ENCODE measurements at places on chromosomes 16 and 17. TPM values are rescaled to one million over a fixed set of nuclear protein-coding genes. Genes with fewer than 3 reads are reported as not detected.

UBE2I gene
- total RNA-seq, result 75.8 TPM

ELAC2 gene
- total RNA-seq, result 42.9 TPM

- H3K4me3 ChIP-seq, result no peak overlapping the region
- no peaks in the 10 kb centered on the region for H3K4me1 ChIP-seq
- DNase-seq, result no peak
- no peaks in the 10 kb centered on the region for H3K36me3 ChIP-seq
Measured at GRCh38 chr17:31015639-31016038, 44.8 kb downstream of the RNF135 start.

- H3K4me3 ChIP-seq, result no peak overlapping the region
- peaks cover 31% of the 10 kb centered on the region for H3K4me1 ChIP-seq
- no peak for DNase-seq
- no peaks in the 10 kb centered on the region for H3K36me3 ChIP-seq
- H3K27me3 ChIP-seq, result peaks cover 17% of the 10 kb centered on the region
Measured at GRCh38 chr17:72967277-72967970, 125.1 kb downstream of the SLC39A11 start.

DNA sequence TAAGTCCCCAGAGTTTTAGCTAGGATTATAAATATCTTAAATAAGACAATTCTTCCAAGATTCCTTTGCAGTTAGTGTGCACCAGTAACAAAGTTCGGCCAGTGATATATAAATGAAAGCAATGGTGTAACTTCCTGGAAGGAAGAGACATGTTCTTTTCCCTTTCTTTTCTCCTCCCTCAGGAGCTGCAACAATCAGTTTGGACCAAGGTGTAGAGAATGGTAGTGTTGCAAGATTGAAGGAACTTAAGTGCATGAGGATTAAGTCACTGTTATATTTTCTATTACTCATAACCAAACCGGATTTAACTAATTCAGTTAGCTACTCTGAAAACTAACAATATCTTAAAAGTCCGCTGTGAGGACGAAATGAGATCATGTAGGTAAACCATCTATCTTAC, 68.9 kb upstream of the KCNJ16 start:
- no peak for DNase-seq
- H3K4me1 ChIP-seq, result no peaks in the 10 kb centered on the region
- no peaks in the 10 kb centered on the region for H3K36me3 ChIP-seq
- H3K4me3 ChIP-seq, result no peak overlapping the region

- H3K36me3 ChIP-seq, result no peaks in the 10 kb centered on the region
- peaks cover 37% of the 10 kb centered on the region for H3K4me1 ChIP-seq
- H3K27me3 ChIP-seq, result no peaks in the 10 kb centered on the region
- H3K27ac ChIP-seq, result no peak overlapping the region
- DNase-seq, result no peak
- no peak overlapping the region for H3K4me3 ChIP-seq
Measured at GRCh38 chr17:42453439-42453838, 5.2 kb upstream of the ATP6V0A1 start.

SLFN14 gene
- not detected for total RNA-seq

MSL1 gene
- total RNA-seq, result 76.1 TPM

CKLF gene
- total RNA-seq, result 120 TPM

PPM1D gene
- total RNA-seq, result 32.3 TPM

SPNS2 gene
- total RNA-seq, result not detected

DNA sequence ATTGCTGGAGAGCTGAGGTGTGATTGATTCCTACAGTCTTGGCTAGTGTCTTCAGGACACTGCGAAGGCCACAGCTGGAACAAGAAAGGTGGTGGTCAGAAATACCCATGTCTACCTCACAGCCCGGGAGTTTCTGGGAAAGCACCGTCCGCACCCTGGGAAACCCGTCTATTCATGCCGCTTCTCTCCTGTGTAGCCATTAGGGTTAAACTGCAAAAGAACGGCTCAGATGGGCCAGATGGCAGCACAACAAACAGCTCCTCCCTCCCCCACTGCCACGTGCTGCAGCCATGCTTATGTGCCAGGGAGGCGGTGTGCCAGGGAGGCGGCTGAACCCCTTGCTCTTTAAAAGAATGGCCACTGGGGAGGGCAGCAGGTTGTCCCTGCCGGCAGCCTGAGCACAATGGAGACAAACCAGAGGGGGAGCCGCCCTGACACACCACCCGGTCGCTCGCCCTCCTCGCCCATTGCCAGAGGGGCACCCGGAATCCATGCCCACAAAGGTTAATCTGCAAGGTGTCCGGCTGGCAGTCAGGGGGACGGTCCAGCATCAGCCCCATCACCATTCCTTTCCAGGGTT, 65.2 kb downstream of the CYTH1 start:
- H3K27ac ChIP-seq, result no peak overlapping the region
- peak overlapping the region; percentile 35 for H3K4me3 ChIP-seq
- no peaks in the 10 kb centered on the region for H3K36me3 ChIP-seq
- no peaks in the 10 kb centered on the region for H3K27me3 ChIP-seq
- no peak for DNase-seq

- DNase-seq, result no peak
- H3K4me1 ChIP-seq, result peaks cover 15% of the 10 kb centered on the region
- H3K36me3 ChIP-seq, result no peaks in the 10 kb centered on the region
- H3K4me3 ChIP-seq, result no peak overlapping the region
- H3K27ac ChIP-seq, result no peak overlapping the region
- peaks cover 75% of the 10 kb centered on the region for H3K27me3 ChIP-seq
Measured at GRCh38 chr17:50163843-50164696, 1.7 kb upstream of the SGCA start.

ARHGDIG gene
- not detected for total RNA-seq

DNA sequence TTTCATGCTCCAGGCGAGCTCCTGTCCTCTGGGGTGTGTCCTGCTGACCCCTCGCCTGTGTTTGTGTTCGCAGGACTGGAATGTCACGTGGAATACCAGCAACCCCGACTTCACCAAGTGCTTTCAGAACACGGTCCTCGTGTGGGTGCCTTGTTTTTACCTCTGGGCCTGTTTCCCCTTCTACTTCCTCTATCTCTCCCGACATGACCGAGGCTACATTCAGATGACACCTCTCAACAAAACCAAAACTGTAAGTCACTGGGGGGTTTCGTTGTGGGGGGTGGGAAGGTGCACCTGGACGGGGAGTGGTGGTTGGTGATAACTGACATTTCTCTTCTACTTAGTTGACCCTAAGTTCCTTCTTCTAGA, 58.3 kb downstream of the ABCC1 start:
- DNase-seq, result no peak
- peaks cover 31% of the 10 kb centered on the region for H3K36me3 ChIP-seq
- no peak overlapping the region for H3K27ac ChIP-seq
- H3K27me3 ChIP-seq, result no peaks in the 10 kb centered on the region
- 0 out of 2 replicates have a peak, but pooled peaks cover 7% of the 10 kb centered on the region for H3K4me1 ChIP-seq

GRCh38 chr17:64442541-64442971, 6.4 kb upstream of the MILR1 start:
- no peaks in the 10 kb centered on the region for H3K36me3 ChIP-seq
- no peak overlapping the region for H3K4me3 ChIP-seq
- H3K27me3 ChIP-seq, result peaks cover 5% of the 10 kb centered on the region
- no peak for DNase-seq
- H3K4me1 ChIP-seq, result peaks cover 20% of the 10 kb centered on the region

SPATA32 gene
- not detected for total RNA-seq

DNA sequence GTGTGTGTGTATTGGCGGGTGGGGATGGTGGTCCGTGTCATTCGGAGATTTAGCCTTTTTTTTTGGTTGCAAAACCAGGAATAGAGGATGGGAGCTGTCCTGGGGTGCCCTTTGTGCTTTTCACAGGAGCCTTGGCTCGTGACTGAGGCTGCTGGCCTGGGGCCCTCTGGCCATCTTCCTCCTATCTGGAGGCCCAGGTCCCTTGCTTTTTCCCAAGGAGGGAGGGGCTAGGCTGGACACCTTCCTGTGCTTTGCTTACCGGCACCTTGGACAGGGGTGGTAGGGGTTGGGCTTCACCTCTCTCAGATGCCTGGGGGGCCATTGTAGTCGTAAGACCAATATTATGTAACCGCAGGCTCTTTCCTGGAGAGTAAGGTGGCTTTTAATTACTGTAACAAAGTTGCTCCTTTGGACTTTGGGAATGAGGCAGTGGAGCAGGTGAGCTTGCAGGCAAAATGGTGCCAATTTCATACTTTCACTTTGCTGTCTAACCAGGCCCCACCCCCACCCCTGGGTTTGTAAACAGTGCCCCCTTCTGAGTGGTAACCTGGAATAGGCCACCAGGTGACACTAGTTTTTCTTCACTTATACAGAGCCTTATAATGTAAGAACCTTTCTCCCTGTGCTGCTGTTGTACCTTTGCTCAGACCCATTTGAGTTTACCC, 1.2 kb downstream of the DYNLL2 start:
- peaks cover 46% of the 10 kb centered on the region for H3K36me3 ChIP-seq
- peak; percentile 75 for DNase-seq
- no peaks in the 10 kb centered on the region for H3K27me3 ChIP-seq
- H3K27ac ChIP-seq, result peak overlapping the region; percentile 78

GRCh38 chr16:89170346-89171215, 967 bp upstream of the CDH15 start:
- peaks cover 62% of the 10 kb centered on the region for H3K4me1 ChIP-seq
- H3K27me3 ChIP-seq, result peaks cover 50% of the 10 kb centered on the region
- no peak for DNase-seq
- no peaks in the 10 kb centered on the region for H3K36me3 ChIP-seq

RGS9 gene
- total RNA-seq, result 0.66 TPM

DNA sequence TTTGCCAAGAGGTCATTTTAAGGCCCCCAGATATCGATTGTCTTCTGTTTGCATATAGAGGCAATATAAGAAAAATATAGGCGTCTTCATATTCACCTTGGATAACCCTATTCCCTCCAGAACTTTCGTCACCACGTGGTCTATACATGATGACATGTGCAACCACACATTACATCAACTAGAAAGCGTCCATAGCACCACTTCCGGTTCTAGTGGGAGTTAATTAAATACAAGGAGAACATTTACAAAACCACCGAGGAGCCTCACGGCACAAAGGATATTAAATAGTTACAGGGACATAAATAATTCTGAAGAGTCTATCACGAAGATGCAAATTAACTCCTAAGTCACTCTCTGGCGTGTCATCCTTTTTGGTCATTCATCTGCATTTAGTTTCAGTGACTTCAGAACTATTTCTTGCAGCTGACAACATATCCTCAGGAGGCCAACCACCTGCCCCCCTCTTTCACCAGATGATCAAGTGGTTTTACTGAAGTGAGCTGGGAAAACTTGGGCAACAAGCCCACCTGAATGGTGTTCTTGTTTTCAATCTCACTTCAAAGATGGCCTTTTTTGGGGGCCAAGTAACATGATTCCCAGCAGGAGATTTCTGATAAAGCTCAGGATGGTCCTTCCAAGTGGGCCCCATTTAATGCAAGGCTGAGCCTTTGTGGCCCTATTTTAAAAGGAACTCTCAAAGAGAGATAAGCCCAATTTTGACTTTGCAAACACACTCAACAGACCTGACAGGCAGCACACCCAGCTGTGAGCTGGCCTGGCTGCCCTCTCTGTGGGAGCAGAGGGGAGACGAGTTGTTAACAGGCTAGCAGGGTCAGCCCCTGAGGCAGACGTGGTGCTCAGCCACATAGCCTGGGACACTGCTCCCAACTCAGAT, 15.3 kb downstream of the CMTM3 start:
- H3K4me1 ChIP-seq, result peaks cover 26% of the 10 kb centered on the region
- no peak overlapping the region for H3K27ac ChIP-seq
- no peak for DNase-seq
- no peaks in the 10 kb centered on the region for H3K27me3 ChIP-seq

CCDC182 gene
- total RNA-seq, result not detected

DNA sequence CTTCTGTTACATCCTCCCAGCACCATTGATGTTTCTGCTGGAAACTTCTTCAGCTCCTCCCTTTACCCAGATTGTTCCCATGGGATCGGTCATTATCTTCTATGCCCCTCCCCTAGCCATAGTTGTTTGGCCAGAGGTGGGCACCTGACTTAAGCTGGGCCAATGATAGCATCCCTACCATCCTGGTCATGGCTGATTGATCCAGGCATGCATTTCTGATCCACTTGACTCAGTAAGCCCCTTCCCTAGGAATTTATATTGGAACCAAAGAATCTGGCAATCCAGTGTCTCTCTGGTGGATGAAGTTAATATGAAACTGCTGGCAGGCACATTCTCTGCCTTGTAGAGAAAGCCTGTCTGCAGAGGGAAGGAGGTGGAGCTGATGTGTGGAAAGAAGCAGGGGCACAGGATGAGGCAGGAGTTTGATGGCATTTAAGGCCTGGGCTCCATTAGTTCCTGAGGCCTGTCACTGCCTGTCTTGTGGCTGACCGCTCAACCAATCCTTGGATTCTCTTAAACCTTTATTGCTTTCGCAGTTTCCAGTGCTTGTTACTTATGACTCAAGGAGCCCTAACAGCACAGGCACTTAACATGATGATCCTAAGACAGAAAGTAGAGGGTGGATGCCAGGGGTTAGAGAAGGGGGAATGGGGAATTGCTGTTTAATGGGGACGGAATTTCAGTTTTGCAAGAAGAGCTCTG, 152.4 kb downstream of the ABCC12 start:
- no peaks in the 10 kb centered on the region for H3K4me1 ChIP-seq
- H3K4me3 ChIP-seq, result no peak overlapping the region
- DNase-seq, result no peak
- H3K36me3 ChIP-seq, result no peaks in the 10 kb centered on the region
- no peak overlapping the region for H3K27ac ChIP-seq

DNA sequence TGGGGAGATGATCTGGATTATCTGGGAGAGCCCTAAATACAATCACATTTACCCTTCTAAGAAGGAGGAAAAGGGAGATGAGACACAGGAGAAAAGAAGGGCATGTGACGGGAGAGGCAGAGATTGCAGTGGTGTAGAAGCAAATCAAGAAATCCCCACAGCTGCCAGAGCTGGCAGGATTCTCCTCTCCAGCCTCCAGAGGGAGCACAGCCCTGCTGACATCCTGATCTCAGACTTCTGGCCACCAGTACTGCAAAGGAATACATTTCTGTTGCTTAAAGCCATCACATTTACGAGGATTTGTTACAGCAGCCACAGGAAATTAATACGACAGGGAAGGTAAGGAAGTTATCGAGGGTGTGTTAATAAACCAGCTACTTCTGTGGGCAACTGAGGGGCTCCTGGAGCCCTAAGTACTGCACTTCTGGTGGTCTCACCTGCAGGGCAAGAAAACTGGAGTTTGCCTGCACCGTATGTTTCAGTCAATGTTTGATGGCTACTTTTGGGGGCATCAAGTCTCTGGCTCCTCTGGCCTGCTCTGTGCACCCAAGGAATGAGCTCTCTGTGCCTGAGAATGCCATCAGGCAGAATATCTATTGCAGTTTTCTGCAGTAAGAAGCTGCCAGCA, 22.9 kb upstream of the CDH13 start:
- peak; percentile 13 for DNase-seq
- no peaks in the 10 kb centered on the region for H3K4me1 ChIP-seq
- no peak overlapping the region for H3K27ac ChIP-seq
- no peak overlapping the region for H3K4me3 ChIP-seq
